ENCODE measurements at places on chromosomes 12 and 14.
A peak's percentile ranks its signal among the peaks of the same experiment; 100 is the strongest.

GRCh38 chr12:46808955-46809697, 16.7 kb downstream of the SLC38A4 start:
- no peak for DNase-seq

DNA sequence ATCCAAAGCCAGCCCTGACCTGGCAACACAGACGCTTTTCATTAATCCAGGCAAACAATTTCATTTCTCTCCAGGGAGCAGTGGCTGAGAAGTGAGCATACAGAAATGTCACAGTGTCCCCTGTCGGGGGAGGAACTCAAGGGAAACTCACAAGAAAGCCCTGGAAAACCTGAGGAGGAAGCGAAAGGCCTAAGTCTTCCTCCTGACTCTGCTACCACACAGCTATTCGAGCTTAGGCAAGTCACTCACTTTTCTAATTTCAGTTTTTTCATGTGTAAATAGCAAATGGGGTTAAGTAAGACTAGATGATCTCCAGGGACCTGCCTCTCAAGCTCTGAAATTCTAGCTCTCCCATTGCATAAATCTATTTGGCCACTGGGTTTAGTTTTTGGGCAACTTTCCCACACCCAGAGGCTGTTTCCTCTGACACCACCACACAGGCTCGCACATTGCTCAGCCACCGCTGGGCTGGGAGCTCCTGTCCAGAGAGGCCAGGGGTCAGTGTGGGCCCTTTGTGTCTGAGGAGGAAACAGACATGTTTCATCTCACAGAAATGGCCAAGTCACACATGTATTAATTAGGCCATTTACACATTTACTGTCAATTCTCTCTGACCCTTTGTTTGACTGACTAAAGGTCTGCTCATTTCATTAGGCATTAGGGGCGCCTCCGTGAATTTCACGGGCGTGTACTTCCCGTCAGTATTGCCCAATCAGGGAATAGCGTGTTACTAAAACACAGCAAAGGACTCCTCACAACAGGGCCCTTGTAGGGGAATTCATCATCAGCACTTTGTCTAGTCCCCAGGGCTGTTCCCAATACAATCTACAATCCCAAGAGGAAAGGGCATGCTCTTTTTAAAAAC, 9.8 kb upstream of the PNMA1 start:
- DNase-seq = no peak

- DNase-seq = no peak
Observed at GRCh38 chr12:132719141-132719953, 8.7 kb downstream of the PGAM5 start.

- DNase-seq = no peak
Observed at GRCh38 chr14:92397953-92398564, 75.1 kb downstream of the SLC24A4 start.

DNA sequence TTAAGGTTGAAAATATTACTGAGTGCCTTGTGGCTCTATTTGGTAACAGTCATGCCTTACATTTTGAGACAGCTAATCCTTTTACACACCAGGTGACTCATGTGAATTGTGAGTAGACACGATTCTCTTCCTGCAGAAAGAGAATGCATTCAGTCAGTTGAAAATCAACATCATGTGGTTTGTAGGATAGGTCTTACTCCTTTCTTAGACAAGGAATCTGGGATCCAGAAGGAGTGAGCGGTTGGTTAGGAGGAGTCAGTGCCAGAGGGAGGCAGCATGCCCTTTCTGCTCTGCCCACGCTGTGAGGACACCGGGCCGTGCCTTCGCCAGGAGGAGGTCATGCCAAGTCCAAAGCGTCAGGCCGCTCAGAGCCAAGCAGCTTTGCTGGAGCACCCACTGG, 47.6 kb downstream of the TRAF3 start:
- DNase-seq = no peak

- DNase-seq = no peak
Observed at GRCh38 chr12:1655225-1655788, 26.3 kb downstream of the WNT5B start.

- no peak for DNase-seq
Observed at GRCh38 chr14:96832351-96832750, 35.2 kb downstream of the VRK1 start.

DNA sequence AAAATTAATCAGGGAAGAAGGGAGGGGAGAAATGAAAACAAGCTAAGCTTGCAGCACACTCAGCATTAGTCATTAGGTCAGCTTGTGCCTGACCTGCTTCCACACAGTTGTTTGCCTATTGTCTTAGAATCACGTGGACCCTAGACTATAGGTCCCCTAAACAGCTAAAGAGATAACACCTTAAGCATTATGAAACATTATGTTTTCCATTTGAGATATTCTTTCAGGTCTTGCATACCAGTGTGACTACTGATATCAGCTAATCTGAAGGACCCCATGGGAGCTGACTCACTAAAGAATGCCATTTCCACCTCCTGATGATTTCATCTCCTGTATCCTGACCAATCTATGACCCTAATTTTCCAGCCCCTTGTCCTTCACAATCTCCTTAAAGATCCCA, 154.1 kb upstream of the FUT8 start:
- no peak for DNase-seq

GRCh38 chr14:65101631-65102440, 481 bp downstream of the MAX start:
- peak; percentile 58 for DNase-seq

DNA sequence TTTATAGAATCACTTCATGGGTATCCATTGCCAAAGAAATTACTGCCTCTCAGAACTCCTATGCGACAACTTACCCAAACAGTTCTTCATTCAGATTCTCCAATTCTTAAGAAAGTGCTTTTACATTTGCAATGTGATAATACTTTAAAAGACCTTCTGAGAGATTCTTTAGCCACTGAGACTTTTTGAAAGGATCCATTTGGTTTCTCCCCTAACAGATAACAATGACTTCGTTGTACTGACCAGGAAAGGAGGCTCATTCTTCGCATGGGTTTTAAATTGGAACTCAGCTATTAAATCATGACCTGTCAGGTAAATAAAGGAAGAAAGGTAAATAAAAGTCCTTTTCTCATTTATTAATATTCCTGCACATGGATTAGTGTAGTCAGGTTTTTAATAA, 14.8 kb downstream of the ITPR2 start:
- DNase-seq = no peak

DNA sequence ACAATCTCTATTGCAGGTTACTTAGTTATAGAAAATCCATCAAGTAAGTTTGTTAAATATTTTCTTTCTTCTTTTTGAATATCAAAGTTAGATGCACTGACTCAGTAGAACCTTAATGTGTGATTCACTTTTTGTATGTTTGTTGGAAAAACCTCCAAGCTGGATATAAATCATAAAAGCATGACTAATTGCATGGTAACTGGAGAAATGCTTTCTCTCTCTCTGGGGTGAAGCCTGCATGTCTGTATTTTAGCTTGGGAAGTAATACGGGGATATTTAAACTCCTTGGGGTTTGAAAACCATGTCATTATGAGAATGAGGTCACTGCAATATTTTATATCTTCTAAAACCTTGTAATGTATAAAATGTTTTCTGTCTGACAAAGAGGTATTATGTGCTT, 58.6 kb upstream of the MYF6 start:
- DNase-seq = no peak

DNA sequence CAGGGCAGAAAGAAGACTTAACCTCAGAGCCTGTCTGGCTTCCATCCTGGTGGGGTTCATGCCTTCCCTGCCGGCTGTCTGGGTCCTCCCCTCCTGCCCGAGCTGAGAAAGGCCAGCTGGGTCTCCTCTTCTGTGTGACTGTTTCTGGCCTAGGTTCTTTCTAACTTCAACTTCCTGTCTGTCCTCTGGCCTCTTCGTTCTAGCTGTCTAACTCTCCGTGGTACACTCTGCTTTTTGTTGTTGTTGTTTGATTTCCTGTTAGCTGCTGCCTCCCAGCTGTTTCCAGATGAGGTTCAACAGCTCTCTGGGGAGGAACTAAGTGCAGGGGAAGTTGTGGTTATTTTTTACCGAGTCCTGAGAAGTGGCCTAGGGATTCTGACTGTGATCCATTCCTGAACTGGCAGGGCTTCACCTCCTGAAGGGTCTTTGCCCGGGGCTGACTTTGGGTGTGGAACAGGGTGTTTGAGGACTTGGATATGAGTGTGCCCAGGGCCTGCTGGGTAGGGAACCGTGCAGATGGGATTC, 3.2 kb downstream of the MLXIP start:
- peak; percentile 62 for DNase-seq

DNA sequence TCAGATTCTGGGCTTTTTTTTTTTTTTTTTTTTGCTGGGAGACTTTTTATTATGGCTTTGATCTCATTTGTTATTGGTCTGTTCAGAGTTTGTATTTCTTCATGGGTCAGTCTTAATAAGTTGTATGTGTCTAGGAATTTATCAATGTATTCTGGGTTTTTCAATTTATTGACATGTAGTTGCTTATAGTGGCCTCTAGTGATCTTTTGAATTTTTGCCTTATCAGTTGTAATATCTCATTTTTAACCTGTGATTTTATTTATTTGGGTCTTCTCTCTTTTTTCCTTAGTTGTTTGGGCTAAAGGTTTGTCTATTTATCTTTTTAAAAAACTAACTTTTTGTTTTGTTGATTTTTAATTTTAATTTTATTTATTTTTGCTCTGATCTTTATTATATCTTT, 45.5 kb downstream of the NAA30 start:
- no peak for DNase-seq

- DNase-seq = no peak
Observed at GRCh38 chr12:80837342-80837978, 100.3 kb downstream of the LIN7A start.

GRCh38 chr14:50497351-50497750, 35.0 kb downstream of the MAP4K5 start:
- no peak for DNase-seq

GRCh38 chr12:2341051-2341751, 288.4 kb downstream of the CACNA1C start:
- no peak for DNase-seq

DNA sequence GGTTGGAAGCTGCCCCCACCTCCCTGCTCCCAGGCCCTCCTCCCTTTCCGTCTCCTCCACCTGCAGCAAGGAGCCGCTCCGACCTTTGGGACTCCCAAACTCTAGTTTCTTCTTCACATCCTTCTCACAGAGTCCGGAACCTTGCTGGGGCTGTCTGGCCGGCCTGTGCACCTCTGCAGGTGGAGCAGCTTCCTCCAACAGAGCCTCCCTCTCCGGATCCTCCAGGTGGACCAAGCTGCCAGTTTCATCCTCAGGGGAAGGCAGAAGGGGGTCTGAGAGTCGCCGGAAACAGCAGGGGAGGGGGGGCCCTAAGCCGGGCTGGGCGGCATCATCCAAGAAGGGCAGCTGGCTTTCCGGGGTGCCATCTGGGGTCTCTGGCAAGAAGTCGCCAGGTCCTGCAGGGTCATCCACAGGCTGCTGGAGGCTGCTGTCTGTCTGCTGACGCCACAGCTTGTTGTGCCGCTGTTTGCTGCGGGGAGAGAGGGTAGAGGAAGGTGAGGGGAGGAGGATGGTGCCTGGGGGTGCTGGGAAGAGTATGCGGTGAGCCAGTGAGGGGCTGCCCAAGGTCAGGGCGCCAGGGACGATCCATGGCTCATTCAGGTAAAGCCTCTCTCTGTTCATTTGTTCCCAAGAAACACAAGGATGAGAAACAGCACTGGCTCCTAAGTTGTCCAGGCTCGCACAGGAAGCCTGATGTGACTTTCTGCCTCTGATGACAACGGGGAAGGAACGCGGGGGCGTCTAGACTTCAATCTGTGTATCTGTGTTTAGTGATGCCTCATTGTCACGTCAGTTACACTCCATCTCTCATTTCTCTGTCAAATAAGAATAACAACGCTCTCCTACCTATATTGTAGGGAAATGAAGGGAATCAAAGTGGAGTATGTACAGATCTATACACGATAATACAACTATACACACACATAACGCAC, 61.3 kb upstream of the CORO1C start:
- no peak for DNase-seq

DNA sequence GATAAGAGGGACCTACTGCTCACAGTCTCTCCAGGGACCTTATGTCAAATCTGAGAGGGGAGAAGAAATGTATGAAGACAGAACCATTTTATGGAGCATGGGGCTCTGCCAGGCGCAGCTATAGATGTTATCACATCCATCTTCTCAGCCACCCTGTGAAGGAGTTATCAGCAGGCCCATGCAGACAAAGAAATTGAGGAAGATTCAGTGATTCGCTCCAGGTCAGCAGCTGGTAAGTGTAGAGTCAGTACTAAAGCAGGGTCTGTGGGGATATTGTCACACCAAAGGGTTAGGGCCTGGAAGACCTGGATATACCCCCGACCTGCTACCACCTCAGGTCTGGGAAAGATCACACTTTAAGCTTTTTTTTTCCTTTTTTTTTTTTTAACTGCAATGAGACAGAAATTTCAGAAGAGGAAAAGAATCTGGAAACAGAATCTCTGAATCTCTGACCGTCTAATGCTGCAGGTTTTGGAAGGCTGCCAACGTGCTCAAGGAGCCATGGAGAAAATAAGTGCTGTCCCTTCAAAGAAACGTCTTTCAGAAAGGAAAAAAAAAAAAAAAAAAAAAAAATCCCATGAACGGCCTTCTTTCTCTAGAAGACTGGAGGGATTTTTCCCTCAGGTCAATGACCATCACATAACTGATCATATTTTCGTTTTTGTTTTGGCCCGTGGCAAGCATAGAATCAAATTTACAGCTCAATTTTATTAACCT, 73.3 kb upstream of the PLEKHG7 start:
- no peak for DNase-seq

DNA sequence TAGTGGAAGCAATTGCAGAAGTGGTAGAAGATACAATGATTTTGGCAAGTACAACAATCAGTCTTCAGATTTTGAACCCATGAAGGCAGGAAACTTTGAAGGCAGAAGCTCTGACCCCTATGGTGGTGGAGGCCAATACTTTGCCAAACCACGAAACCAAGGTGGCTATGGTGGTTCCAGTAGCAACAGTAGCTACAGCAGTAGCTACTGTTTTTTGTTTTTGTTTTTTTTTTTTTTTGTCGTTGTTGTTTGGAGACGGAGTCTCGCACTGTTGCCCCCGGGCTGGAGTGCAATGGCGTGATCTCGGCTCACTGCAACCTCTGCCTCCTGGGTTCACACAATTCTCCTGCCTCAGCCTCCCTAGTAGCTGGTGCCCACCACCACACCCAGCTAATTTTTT, 47.4 kb downstream of the IFNG-AS1 start:
- DNase-seq = peak; percentile 22

GRCh38 chr12:26054383-26054782, 70.5 kb downstream of the BHLHE41 start:
- DNase-seq = no peak

- no peak for DNase-seq
Observed at GRCh38 chr12:130955238-130955816, 1.6 kb downstream of the ADGRD1 start.

DNA sequence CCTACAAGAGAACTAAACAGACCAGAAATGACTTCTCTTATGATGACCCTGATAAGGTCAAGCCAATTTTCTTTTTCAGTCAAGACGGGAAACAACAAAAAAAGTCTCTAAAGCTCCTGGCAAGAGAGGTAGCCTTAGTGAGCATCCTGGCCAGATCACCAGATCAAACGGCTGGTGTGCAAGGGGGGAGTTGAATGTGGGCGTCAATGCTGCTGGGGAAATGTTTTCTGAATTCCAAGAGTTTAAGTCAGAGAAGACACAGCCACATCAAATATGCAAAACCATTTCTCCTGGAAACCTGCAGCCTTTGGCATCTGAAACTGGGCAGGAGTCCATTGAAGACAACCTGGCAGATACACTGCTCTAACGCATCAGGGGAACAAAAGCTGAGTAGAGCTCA, 16.0 kb upstream of the SELPLG start:
- no peak for DNase-seq

Measured in CD4-positive, alpha-beta T cell treated with Interleukin-12 subunit alpha and Interleukin-12 subunit beta, for 1 hour (primary cell).